ENCODE measurements at places on chromosomes 5 and 9. TPM values are rescaled to one million over a fixed set of nuclear protein-coding genes. Genes with fewer than 3 reads are reported as not detected.

DNA sequence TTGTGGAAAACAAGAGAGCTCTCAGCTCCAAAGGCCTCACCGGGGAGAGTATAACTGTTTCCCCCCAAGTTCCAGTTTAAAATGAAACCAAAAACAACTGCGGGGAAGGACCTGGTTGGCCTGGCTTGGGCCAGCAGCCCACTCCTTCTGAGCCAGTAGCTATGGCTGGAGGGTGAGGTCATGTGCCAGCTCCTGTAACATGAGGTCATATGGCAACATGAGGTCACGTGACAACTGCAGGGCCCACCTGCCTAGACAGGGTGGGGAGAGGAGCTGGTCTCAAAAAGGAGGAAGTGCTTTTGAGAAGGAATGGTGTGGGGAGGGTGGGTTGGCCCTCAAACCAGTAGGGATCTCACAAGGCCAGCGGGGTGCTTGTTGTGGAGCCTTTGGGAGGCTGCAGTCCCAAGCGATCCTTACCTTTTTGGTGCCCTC lies 29.3 kb upstream of the CRB2 start:
- H3K4me3 ChIP-seq = no peak overlapping the region
- no peaks in the 10 kb centered on the region for H3K4me1 ChIP-seq
- no peak for DNase-seq

DNA sequence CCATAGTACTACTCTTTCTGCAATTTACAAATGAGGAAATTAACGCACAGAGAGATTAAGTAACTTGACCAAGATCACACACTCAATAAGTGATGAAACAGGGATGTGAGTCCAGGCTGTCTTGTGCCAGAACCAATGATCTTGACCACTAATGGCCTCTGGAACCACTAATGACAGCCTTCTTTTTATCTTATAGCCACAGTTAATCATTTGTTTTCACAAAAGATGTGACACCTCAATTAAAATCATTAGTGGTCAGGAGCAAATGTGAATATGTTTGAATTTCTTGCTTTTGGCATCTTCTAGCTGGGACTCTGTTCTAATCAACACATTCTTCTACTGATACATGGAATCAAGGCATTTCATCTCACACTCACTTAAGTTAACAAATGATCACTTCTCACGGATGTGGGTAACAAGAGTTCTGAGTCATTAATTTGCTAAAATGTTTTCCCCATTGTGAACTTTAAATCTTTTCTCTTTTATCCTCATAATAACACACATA lies 102.7 kb upstream of the CD180 start:
- H3K4me3 ChIP-seq = no peak overlapping the region
- no peaks in the 10 kb centered on the region for H3K36me3 ChIP-seq

- H3K27me3 ChIP-seq = peaks cover 6% of the 10 kb centered on the region
- H3K4me1 ChIP-seq = no peaks in the 10 kb centered on the region
- DNase-seq = no peak
Measured at GRCh38 chr5:100761192-100761591, 141.9 kb downstream of the ST8SIA4 start.

GRCh38 chr5:52560366-52560765 lies 227.3 kb upstream of the ITGA1 start:
- no peaks in the 10 kb centered on the region for H3K4me1 ChIP-seq
- no peak overlapping the region for H3K4me3 ChIP-seq
- no peak for DNase-seq
- no peaks in the 10 kb centered on the region for H3K27me3 ChIP-seq
- no peak overlapping the region for H3K27ac ChIP-seq

GRCh38 chr5:31867219-31867618 lies 228.3 kb downstream of the PDZD2 start:
- no peak for DNase-seq
- peaks cover 4% of the 10 kb centered on the region for H3K4me1 ChIP-seq
- H3K27ac ChIP-seq = no peak overlapping the region
- H3K4me3 ChIP-seq = no peak overlapping the region
- no peaks in the 10 kb centered on the region for H3K27me3 ChIP-seq

DNA sequence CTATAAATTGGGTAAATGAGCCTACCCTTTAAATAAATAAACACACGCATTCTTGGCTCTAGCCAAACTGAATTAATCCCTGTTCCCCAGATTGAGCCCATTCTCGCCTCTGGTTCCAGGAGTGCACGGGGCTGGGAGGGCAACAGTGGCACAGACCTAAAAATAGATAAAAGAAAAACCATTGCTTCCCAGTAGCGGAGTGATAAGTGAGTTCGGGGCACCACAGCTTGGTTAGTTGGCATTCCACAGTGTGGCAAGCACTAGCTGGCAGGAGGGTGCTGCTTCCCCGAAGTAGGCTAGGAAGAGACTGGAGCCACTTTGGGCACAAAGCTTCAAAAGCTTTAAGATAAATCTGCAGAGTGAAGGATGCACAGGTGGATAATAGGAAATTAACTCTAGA lies 322.2 kb upstream of the SGCD start:
- no peaks in the 10 kb centered on the region for H3K4me1 ChIP-seq
- H3K4me3 ChIP-seq = no peak overlapping the region

GRCh38 chr5:115571441-115571878 lies 26.9 kb upstream of the FEM1C start:
- H3K27ac ChIP-seq = no peak overlapping the region
- no peak overlapping the region for H3K4me3 ChIP-seq
- no peaks in the 10 kb centered on the region for H3K36me3 ChIP-seq
- no peaks in the 10 kb centered on the region for H3K27me3 ChIP-seq

- H3K4me3 ChIP-seq = no peak overlapping the region
- no peak for DNase-seq
- no peak overlapping the region for H3K27ac ChIP-seq
- H3K27me3 ChIP-seq = no peaks in the 10 kb centered on the region
- H3K36me3 ChIP-seq = no peaks in the 10 kb centered on the region
- no peaks in the 10 kb centered on the region for H3K4me1 ChIP-seq
Measured at GRCh38 chr5:7852542-7852941, 1.6 kb upstream of the CFAP90 start.

DNA sequence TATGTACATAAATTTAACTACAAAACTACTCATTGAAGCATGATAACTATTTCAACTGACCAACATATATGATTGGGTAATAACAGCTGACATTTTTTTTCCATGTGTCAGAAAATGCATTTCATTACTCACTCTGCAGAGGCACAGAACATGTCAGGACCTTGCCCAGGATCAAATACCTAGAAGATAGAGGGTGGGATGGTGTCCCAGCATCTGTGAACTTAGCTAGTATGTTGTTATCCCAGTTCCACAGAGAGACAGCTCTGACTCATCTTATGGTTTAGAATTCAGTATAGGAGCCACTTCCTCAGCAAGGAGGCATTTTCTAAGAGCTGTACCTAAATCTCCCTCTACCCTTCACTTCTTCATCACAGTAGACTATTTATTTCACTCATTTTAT lies 1198.6 kb upstream of the ACO1 start:
- H3K27me3 ChIP-seq = no peaks in the 10 kb centered on the region
- no peak for DNase-seq
- H3K4me1 ChIP-seq = no peaks in the 10 kb centered on the region
- H3K4me3 ChIP-seq = no peak overlapping the region
- no peak overlapping the region for H3K27ac ChIP-seq

- no peak overlapping the region for H3K27ac ChIP-seq
- H3K27me3 ChIP-seq = no peaks in the 10 kb centered on the region
- H3K36me3 ChIP-seq = no peaks in the 10 kb centered on the region
Measured at GRCh38 chr5:168624850-168625364, 45.7 kb upstream of the PANK3 start.

DNA sequence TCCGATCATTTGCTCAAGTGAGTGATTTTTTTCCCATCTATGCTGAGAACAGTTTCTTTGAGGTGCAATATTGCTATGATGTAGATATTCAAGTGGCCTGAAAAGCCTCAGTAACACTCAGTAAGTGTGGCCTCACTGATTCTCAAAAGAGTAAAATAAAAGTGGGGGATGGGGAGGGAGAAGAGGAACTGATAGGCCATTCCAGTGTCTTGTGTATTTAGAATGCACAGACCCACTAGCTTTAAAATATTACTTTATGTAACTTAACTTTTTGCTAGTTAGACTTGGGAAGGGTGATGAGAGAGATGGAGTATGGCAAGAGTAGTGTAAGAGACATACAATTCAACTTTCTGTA lies 79.5 kb upstream of the ZNF608 start:
- no peaks in the 10 kb centered on the region for H3K36me3 ChIP-seq
- no peak overlapping the region for H3K4me3 ChIP-seq
- H3K4me1 ChIP-seq = no peaks in the 10 kb centered on the region

GRCh38 chr9:74662674-74663073 lies 165.5 kb downstream of the RORB start:
- H3K27me3 ChIP-seq = no peaks in the 10 kb centered on the region
- H3K4me1 ChIP-seq = no peaks in the 10 kb centered on the region
- H3K27ac ChIP-seq = no peak overlapping the region
- no peak for DNase-seq
- no peaks in the 10 kb centered on the region for H3K36me3 ChIP-seq

GRCh38 chr9:69326261-69326660 lies 1.2 kb downstream of the ENTREP1 start:
- H3K4me3 ChIP-seq = peak overlapping the region; percentile 57
- no peak overlapping the region for H3K27ac ChIP-seq
- no peaks in the 10 kb centered on the region for H3K27me3 ChIP-seq
- H3K4me1 ChIP-seq = no peaks in the 10 kb centered on the region
- no peak for DNase-seq

GRCh38 chr5:27619982-27620381 lies 581.6 kb upstream of the CDH9 start:
- no peaks in the 10 kb centered on the region for H3K36me3 ChIP-seq
- no peaks in the 10 kb centered on the region for H3K27me3 ChIP-seq
- no peak for DNase-seq

- no peaks in the 10 kb centered on the region for H3K27me3 ChIP-seq
- no peak for DNase-seq
- no peak overlapping the region for H3K27ac ChIP-seq
Measured at GRCh38 chr5:179225387-179225786, 119.9 kb downstream of the ADAMTS2 start.

DNA sequence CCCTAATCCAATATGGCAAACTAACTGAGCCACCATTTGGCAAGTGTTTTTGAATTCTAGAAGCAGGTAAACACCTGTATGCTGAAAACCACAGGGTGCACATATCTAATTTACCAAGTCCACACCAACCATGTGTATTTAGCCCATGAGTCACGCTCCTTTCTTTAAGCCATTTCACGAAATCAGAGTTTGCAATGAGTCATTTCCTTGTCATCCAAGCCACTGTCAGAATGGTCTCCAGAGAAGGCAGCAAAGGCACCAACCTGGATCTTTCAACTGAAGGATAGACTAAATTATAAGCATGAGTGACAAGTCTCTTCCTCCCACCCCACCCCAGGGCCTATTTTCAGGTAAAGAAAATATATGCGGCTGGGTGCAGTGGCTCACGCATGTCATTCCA lies 110.0 kb downstream of the PAX5 start:
- H3K4me3 ChIP-seq = no peak overlapping the region
- no peaks in the 10 kb centered on the region for H3K36me3 ChIP-seq
- H3K27ac ChIP-seq = no peak overlapping the region
- DNase-seq = no peak
- no peaks in the 10 kb centered on the region for H3K4me1 ChIP-seq

- no peak overlapping the region for H3K27ac ChIP-seq
- DNase-seq = no peak
- no peaks in the 10 kb centered on the region for H3K4me1 ChIP-seq
- peaks cover 3% of the 10 kb centered on the region for H3K36me3 ChIP-seq
- H3K27me3 ChIP-seq = no peaks in the 10 kb centered on the region
- no peak overlapping the region for H3K4me3 ChIP-seq
Measured at GRCh38 chr5:96952974-96953730, 17.3 kb downstream of the LNPEP start.

GRCh38 chr9:130331573-130331972 lies 66.0 kb downstream of the HMCN2 start:
- DNase-seq = no peak
- H3K4me1 ChIP-seq = no peaks in the 10 kb centered on the region
- no peaks in the 10 kb centered on the region for H3K27me3 ChIP-seq
- H3K4me3 ChIP-seq = no peak overlapping the region

The FGFR4 gene
- total RNA-seq = 88.4 TPM

The BASP1 gene
- 95.2 TPM for total RNA-seq

The ITGA1 gene
- 6.6 TPM for total RNA-seq

The ARHGEF37 gene
- 1.8 TPM for total RNA-seq

The PLAC8L1 gene
- total RNA-seq = 0.92 TPM

The FAM200C gene
- total RNA-seq = 6.2 TPM

The DNAH5 gene
- 0.50 TPM for total RNA-seq

The SLC6A3 gene
- total RNA-seq = 0.46 TPM

The HTR1A gene
- total RNA-seq = 3.8 TPM

The SYK gene
- 5.6 TPM for total RNA-seq

The ARL10 gene
- 6.7 TPM for total RNA-seq

The SHC3 gene
- total RNA-seq = 7.1 TPM

The ACSL6 gene
- 2.4 TPM for total RNA-seq

The WDR38 gene
- not detected for total RNA-seq

The ECPAS gene
- 131 TPM for total RNA-seq

The PCDHB9 gene
- 1.6 TPM for total RNA-seq

The STPG3 gene
- total RNA-seq = not detected

The SLC2A6 gene
- total RNA-seq = 17.9 TPM

The ZNF169 gene
- 7.0 TPM for total RNA-seq

All from H1 (cell line).